ENCODE measurements at places on chromosomes 2 and 18.

- DNase-seq, result no peak
Measured at GRCh38 chr2:113240915-113241911, 37.5 kb downstream of the PAX8 start.

GRCh38 chr2:28390746-28391563 is 1.7 kb upstream of the FOSL2 start:
- peak; percentile 67 for DNase-seq

DNA sequence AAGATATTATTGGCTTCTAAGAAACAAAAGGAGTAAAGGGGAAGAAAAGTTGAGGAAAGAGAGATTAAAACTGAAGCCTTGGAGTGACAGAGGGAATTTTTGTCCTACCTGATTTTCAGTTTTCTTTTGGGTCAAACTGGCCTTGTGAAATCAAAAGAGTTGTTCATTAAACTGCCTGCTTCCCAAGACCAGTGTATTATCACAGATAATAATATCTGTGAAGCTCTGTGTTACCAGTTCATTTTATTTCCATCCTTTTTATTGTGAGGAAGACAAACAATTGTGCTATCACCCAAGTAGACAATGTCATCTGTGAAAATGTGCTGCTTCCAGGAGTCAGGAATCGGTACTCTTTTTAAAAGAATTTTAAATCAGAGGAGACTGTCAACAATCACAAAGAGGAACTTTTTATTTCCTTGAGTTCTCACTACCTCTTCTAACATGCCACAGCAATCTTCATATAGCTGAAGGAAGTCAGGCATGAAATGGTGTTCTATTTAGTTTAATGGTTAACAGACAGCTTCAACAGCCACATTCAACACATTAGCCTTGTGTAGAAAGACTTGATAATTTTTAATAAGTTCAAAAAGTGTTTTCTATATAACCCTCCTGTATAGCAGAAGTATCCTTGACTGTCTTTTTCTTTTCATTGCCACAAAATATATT is 554.8 kb downstream of the PIK3C3 start:
- no peak for DNase-seq

DNA sequence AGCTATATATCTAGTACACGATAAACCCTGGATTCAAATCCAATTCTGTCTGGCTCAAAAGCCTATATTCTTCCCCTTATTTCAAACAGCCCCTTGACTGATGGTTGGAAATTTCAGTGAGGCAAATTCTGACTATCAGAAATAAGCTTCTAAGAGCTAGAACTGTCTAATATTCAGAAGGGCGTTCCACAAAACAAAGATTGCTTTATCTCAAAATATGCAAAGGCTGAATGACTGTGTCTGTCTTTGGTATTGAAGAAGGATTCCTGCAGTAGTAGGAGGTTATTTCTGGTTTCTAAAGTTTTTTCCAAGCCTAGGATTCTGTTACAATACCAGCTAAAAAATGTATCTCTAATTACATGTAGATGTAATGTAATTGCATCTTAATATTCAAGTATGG is 31.1 kb downstream of the DRC1 start:
- DNase-seq, result no peak

DNA sequence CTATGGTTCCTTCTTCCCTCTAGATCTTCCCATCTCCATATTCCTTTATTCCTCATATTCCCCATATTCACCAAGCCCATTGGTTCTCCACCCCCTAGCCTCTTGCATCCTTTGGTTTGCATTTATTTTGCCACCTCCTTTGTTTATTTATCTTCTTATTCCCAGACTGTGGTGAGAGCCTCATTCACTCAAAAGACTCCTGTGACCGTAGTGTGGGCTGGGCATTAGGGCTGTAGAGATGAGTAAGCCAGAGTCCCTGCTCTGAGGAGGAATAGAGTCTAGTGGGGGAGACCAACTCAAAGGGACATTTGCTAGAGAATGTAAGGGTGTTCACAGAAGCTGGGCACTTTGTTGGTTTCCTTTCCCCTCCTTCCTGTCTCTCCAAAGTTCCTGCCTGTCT is 8.3 kb downstream of the ATG16L1 start:
- no peak for DNase-seq

- DNase-seq, result no peak
Measured at GRCh38 chr18:23722646-23723045, 33.4 kb downstream of the LAMA3 start.

DNA sequence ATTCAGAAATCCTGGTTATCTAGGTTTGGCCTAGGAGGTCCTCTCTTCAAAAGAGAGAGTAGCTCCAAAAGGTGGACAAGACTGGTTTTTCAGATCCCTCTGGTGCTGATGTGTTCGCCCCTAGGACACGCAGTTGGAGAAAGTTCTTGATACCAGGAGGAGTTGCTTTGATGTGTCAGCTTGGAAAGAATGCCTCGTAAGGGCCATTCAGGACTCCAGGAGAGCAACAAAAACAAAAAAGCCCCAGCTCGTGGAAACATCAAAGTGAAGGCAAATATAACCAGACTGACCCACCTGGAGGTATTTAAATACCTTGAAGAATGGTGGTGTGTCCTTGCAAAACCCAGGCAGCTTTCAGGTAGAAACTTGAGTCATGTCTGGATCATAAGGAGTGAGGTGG is 12.5 kb upstream of the LBH start:
- no peak for DNase-seq

DNA sequence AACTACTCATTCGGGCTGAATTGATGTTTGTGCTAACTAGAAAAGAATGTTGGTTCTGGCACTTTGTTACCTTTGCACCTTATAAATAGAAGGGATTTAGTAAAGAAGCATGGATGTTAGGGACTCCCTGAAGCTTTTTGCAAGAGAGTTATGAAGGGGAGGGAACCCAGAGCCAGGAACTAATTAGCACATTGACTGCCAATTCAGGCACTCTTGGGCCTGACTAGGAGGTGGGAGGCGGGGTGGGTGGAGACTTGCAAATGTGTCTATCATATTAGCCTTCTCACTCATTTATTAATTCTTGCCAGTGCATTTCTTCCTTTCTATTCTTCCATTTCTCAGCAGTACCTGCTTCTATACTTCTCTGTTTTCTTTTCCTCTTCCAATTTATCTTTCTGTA is 1022.4 kb downstream of the TMEM182 start:
- DNase-seq, result no peak

DNA sequence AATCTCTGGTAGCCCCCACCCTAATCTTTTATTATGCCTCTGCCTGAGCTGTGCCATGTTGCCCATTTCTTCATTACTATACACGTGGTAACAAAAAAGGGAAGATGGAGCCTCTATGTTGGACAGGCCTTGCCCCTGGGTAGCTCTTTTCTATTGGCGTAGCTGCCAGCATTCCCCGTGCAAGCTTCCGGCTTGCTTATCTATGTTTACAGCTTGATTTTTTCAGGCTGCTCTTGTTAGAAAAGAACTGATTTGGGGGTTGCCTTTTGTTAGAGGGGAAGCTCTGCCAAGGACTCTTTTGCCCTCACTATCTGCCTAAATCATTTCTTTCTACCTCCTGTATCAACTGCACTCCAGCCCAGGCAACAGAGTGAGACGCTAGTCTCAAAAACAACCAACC is 45.5 kb upstream of the ZSWIM2 start:
- DNase-seq, result no peak

DNA sequence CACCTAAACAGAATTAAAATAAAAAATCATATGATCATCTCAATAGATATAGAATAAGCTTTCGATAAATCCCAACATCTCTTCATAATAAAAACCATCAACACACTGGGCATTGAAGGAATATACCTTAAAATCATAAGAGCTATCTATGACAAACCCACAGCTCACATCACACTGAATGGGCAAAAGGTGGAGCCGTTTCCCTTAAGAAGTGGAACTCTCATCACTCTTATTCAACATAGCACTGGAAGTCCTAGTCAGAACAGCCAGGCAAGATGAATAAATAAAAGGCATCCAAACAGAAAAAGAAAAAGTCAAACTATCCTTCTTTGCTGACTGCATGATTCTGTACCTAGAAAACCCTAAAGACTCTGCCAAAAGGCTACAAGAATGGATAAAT is 510.3 kb downstream of the ZNF804A start:
- peak; percentile 2 for DNase-seq

- DNase-seq, result peak; percentile 69
Measured at GRCh38 chr2:26786207-26787028, 562 bp downstream of the CENPA start.

GRCh38 chr2:181774685-181775084 is 94.4 kb upstream of the NEUROD1 start:
- no peak for DNase-seq
